ENCODE measurements at places on chromosomes 5 and 9.

- no peak for DNase-seq
Observed at GRCh38 chr5:171386006-171386671, 1.5 kb upstream of the NPM1 start.

- DNase-seq: no peak
Observed at GRCh38 chr9:73780916-73781315, 629.3 kb downstream of the ANXA1 start.

- DNase-seq: no peak
Observed at GRCh38 chr9:123365287-123365880, 9.4 kb downstream of the CRB2 start.

GRCh38 chr5:3103262-3103811, 351.9 kb upstream of the IRX2 start:
- no peak for DNase-seq

GRCh38 chr5:32100691-32101302, 73.3 kb downstream of the GOLPH3 start:
- DNase-seq: no peak

GRCh38 chr5:93192683-93193082, 388.3 kb downstream of the NR2F1-AS1 start:
- no peak for DNase-seq

- DNase-seq: no peak
Observed at GRCh38 chr9:4804531-4805016, 11.8 kb downstream of the RCL1 start.

DNA sequence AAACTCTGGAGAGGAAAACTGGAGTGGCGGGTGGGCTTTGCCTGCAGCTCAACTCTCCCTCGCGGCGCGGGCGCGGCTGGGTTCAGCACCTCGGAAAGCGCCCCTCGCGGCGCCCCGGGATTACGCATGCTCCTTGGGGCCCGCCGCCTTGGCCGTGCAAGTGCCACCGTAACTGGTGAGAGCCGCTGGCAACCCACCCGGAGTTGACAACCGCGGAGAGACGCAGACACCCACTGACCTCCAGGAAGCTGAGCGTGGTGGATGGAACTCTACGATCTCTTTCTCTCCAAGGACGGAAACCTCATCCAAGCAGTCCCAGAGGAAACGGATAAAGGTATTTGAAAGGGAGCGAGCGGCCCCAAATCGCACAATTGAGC, 194 bp upstream of the RXFP3 start:
- no peak for DNase-seq

GRCh38 chr9:122226142-122226757, 2.5 kb downstream of the LHX6 start:
- DNase-seq: no peak

DNA sequence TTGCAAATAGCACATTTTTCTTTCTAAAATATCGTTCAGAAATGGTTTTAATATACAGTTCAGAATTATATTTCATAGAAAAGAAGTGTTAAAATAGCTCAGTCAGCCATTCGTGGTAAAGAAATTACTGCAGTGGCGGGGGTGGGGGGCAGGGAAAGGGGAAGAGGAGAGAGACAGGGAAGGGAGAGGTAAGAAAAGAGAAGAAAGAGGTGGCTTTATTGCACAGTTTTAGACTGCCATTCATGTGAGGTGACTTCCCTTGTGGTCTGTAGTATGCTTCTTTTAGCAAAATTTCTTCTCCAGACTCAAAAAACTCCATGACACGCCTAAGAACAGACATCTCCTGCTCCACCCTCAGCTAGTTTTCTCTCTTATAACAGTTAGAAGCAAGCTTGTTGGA, 259.6 kb downstream of the TRPM3 start:
- no peak for DNase-seq

DNA sequence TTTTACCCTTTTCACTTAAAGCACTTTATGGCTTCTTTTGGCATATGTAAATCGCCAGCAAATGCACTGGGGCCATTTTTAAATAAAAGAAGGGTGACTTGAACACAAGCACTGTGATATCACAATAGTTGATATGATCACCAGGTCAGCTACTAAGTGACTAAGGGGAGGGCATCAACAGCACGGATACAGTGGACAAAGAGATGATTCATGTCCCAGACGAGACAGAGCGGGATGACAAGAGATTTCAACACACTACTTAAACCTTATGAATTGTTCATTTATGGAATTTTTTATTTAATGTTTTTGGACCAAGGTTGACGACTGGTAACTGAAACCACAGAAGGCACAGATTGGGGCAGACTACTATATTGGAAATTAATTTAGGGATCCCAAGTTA, 54.1 kb downstream of the RORB start:
- no peak for DNase-seq

GRCh38 chr9:16954040-16954439, 83.6 kb upstream of the BNC2 start:
- DNase-seq: no peak

- DNase-seq: no peak
Observed at GRCh38 chr9:133403766-133404453, 13.9 kb downstream of the REXO4 start.

- DNase-seq: no peak
Observed at GRCh38 chr5:93611976-93612854, 29.2 kb downstream of the NR2F1 start.

DNA sequence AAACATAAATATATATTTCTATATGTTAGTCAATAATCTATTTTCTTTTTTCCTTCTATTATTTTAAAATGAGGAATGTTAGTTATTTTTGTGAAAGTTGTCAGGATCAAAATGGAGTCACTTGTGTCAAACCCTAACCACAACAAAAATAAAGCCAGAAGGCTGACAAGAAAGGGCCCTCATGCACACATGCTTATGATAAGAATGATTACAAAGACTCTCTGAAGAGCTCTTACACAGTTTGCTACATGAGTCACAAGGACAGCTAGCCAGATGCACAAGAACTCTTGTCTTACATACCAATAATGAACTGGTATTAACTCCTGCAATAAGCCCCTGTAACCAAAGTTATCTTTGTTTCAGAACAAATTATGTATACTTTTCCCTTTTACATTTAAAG, 64.7 kb downstream of the GGTA1 start:
- DNase-seq: no peak

DNA sequence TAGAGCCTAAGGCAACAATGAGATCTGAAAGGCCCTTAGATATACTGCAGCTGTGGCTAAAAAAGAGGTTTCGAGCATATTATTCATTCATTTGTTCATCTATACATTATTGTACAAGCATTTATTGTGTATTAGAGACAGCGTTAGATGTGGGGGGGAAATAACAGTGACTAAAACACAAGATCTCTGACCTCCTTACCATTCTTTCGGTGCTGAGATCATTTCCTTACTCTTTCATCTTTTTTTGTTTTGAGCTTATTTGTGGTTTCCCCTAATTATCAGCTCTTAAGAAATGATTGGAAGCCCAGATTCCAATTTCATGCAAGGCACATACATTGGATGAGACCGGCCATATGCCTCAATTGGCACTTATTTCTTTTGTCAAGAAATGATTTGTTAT, 113.2 kb downstream of the SEC61B start:
- DNase-seq: no peak

GRCh38 chr9:118984607-118985006, 384.6 kb downstream of the BRINP1 start:
- no peak for DNase-seq

DNA sequence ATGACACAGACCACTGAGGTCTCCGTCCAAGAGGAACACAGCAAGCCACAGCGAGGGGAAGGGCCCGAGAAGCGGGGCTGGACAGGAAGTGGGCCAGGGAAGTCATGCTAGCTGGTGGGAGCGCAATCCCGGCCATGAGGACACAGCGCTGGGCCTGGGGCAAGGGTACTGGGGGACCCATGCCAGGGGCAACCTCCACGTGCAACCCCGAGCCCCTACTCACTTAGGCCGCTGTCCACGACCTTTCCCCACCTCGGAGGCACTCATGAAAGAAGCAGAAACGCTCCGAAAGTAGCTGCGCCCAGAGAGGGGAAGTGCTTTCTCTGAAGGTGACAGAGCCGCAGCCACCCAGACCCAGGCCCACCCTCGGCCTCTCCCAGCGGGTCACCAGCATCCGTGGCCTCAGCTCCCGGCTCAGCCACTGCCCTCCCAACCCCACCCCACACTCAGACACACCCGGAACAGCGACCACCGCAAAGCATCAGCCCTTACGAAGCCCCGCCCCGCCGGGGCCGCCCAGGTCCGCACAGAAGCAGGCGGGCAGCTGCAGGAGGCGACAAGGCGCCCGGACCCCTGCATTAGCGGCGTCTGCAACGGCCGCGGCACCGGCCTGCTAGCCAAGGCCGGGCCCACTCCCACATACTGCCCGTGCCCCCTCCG, 782 bp downstream of the BICD2 start:
- DNase-seq: no peak

GRCh38 chr5:6501701-6502100, 53.0 kb downstream of the UBE2QL1 start:
- no peak for DNase-seq

DNA sequence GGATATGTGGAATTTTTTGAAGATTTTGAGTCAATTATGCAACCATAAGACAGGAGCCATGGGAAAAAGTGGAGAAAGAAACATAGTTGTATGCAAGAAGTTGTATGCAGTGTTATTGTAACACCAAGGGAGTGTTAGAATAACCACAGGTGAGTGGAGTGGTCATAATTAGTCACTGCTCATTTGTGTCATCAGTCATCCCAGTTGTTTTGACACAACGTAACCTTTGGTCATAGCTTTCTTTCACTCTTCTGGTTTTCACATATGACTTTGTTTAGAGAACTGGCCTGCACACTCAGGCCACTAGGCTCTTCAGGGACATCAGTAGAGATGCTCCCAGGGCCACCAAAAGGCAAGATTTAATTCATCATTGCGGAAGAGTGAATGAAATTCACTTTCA, 158.7 kb upstream of the HMHB1 start:
- no peak for DNase-seq

DNA sequence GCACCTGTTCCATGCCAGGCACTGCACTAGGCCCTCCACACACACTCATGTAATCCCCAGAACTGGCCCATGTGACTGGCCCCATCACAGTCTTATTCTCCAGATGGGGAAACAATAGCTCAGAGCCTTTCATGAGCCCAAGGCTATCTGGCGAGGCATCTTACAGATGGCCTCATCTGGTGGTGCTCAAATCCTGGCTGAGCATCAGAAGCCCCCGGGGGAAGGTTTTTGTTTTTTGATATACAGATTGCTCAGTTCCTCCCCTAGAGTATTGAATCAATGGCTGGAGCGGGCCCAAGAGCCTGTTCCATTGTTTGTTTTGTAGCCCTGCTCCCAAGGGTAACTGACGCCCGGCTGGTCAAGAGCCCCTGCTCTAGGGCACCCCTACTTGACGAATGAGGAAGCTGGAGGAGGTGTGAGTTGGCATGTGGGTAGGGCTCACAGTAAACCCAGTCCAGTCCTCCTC, 145.3 kb upstream of the RAPGEF1 start:
- DNase-seq: no peak

- DNase-seq: no peak
Observed at GRCh38 chr9:112575107-112575506, 88.5 kb downstream of the KIAA1958 start.

- DNase-seq: no peak
Observed at GRCh38 chr5:150134198-150134588, 21.5 kb downstream of the PDGFRB start.

GRCh38 chr5:176730815-176731475, 79.4 kb upstream of the UNC5A start:
- DNase-seq: no peak

DNA sequence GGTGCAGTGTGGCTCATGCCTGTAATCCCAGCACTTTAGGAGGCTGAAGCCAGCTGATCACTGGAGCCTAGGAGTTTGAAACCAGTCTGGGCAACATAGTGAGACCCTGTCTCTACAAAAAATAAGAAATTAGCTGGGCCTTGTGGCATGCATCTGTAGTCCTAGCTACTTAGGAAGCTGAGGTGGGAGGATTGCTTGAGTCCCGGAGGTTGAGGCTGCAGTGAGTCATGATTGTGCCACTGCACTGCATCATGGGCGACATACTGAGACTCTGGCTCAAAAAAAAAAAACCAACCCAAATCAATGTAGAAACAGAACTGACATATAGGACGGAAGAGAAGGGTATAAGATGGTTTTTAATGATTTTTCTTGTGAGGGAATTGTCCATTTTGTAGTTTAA, 27.7 kb downstream of the G3BP1 start:
- no peak for DNase-seq
